ENCODE measurements at places on chromosomes 1 and 21.
A peak's percentile ranks its signal among the peaks of the same experiment; 100 is the strongest.

DNA sequence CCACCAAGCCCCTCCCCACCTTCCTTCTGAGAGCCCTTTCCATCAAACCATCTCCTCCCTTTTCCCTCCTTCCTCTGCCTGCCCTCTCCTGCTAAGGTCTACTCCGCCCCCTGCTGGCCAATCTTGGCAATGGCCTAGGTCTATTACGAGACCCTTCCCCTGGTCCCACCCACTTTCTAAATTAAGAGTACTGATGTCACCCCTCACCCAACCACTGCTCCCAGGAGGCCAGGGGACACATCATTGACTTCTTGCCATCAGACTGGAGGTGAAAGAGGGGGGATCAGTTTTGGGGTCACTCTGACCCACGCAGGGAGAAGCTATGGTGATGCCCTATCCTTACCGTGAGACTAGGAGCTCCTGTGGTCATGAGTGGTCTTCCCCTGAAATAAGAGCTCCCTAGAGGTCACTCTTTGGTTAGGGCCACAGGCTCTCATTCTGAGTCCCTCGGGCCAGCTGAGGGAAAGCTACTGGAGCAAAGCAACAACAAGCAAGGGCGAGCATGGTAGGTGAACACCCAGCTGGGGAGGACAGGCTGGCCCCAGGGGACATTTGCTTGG is 34.6 kb upstream of the S100A7 start:
- peaks cover 22% of the 10 kb centered on the region for H3K27me3 ChIP-seq
- H3K4me1 ChIP-seq = peaks cover 11% of the 10 kb centered on the region
- no peak overlapping the region for H3K4me3 ChIP-seq
- peak overlapping the region; percentile 39 for H3K27ac ChIP-seq
- H3K36me3 ChIP-seq = no peaks in the 10 kb centered on the region

DNA sequence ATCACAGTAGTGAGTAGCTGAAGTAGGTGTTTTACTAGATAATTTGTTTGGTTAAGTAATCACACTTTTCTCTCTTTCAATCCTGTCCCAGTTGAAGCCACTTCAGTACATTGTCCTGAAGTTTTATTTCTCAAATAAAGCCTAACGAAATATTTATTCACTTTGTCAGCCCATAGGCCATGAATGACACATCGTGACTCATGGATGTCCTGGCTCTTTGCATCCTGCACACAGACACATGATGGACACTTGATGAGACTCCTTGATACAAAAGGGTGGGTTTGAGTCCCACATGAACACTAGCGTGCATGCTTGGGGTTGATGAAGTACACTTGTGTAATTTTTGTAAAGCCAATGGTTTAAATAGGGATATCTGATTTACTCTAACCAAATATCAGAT is 22.7 kb upstream of the LAMC2 start:
- no peak overlapping the region for H3K4me3 ChIP-seq
- DNase-seq = no peak
- no peaks in the 10 kb centered on the region for H3K4me1 ChIP-seq
- H3K27ac ChIP-seq = no peak overlapping the region
- H3K27me3 ChIP-seq = peaks cover 5% of the 10 kb centered on the region

DNA sequence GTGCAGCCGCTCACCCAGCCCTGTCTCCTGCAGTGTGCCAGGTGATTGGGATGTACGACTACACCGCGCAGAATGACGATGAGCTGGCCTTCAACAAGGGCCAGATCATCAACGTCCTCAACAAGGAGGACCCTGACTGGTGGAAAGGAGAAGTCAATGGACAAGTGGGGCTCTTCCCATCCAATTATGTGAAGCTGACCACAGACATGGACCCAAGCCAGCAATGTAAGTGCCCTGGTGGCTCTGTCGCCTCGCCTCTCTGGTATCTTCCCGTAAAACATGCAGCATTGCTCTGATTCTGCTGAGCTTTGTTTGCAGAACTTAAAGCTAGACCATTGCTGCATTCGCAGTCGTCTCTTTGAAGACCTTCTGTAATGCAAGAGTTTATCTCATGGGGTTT is 79.2 kb downstream of the ATP5PO start:
- H3K4me1 ChIP-seq = no peaks in the 10 kb centered on the region
- H3K27ac ChIP-seq = no peak overlapping the region
- no peaks in the 10 kb centered on the region for H3K36me3 ChIP-seq
- no peak for DNase-seq
- no peak overlapping the region for H3K4me3 ChIP-seq

DNA sequence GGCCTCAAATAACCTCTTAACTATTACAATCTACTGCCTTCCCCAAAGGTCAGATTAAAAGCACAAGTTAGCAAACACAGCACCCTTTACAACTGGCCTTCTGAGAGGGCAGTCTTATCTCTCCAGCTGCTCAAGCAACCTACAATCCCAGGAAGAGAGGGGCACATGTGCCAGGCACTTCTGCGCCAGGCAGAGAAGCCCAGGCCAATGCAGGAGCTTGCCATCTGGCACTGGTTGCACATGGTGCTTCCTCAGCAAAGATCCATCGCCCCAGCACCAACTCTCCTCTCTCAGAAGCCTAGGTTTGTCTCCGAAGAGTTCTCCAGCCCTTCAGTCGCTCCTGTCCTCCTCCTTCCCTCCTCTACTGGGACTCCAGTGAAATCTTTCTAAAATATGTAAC is 2.5 kb downstream of the STK40 start:
- H3K36me3 ChIP-seq = peaks cover 40% of the 10 kb centered on the region
- peak overlapping the region; percentile 61 for H3K27ac ChIP-seq
- H3K27me3 ChIP-seq = no peaks in the 10 kb centered on the region
- H3K4me3 ChIP-seq = peak overlapping the region; percentile 91
- DNase-seq = no peak
- peaks cover 83% of the 10 kb centered on the region for H3K4me1 ChIP-seq

DNA sequence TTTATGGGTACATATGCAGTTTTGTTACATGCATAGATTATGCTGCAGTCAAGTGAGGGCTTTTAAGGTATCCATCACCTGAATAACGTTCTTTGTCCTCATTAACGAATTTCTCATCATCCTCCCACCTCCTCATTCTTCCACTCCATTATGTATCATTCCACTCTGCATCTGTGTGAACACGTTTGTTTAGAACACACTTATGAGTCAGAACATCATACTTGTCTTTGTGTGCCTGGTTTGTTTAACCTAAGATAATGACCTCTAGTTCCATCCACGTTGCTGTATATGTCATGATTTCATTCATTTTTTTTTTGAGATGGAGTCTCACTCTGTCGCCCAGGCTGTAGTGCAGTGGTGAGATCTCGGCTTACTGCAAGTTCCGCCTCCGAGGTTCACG is 6.7 kb upstream of the MPC2 start:
- H3K27ac ChIP-seq = no peak overlapping the region
- H3K4me3 ChIP-seq = no peak overlapping the region
- DNase-seq = no peak
- H3K4me1 ChIP-seq = peaks cover 21% of the 10 kb centered on the region

DNA sequence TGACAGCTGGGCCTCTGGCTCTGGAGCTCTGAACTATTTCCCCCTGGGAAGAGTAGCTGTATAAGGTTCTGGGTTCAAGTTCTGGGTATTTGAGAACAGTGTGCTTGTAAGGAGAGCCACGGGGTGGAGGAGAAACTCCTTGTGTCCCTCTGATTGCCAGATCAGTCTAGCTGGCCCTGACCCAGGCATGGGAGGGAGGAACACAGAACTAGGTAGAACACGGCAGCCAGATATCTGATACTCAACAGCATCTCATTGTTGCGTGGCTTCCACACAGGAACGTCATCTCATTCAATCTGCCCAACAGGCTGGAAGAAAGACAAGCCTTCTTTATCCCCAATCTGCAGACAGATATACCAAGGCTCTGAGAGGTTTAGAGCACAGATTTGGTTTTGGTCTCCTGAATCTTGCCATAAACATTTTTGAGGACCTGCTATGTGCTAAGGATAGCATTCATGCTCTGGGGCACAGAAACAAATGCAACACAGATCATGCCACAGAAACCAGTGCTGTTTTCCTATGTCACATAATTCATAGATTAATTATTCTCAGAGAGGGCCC is 83.8 kb downstream of the PLXNA2 start:
- no peak for DNase-seq
- H3K27me3 ChIP-seq = peaks cover 19% of the 10 kb centered on the region

DNA sequence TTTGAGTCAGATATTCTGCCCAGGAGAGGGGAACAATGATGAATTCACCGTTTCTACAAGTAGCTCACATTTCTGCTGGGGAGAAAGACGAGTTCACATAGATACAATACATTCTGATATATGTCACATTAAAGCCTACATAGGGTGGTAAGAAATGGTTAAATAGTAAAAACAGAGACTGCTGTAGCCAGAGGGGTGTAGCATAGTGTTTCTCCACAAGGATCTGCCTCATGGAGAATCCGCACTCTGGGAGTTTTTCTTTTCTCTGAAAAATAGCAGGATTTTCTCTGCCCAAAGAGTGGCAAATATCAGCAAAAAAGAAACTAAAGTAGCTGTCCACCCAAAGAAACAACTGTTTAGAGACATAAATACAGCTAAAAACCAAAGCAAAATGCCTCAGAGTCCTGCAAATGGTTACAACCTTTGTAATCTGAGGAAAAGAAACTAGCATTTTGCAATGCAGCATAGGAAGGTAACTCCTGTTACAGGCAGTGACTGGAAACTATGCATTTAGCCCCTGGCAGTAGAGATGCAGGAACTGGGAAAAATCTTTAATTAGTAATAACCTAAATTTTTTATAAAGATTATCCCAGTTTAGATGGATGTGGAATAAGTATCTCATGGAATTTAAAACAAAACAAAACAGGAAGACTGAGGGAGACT is 1126.7 kb upstream of the ADGRL2 start:
- H3K4me3 ChIP-seq = no peak overlapping the region
- H3K4me1 ChIP-seq = no peaks in the 10 kb centered on the region
- no peaks in the 10 kb centered on the region for H3K36me3 ChIP-seq

GRCh38 chr1:169680377-169681019 is 30.9 kb downstream of the SELL start:
- H3K4me1 ChIP-seq = peaks cover 65% of the 10 kb centered on the region
- peak overlapping the region; percentile 91 for H3K27ac ChIP-seq
- H3K4me3 ChIP-seq = peak overlapping the region; percentile 57

DNA sequence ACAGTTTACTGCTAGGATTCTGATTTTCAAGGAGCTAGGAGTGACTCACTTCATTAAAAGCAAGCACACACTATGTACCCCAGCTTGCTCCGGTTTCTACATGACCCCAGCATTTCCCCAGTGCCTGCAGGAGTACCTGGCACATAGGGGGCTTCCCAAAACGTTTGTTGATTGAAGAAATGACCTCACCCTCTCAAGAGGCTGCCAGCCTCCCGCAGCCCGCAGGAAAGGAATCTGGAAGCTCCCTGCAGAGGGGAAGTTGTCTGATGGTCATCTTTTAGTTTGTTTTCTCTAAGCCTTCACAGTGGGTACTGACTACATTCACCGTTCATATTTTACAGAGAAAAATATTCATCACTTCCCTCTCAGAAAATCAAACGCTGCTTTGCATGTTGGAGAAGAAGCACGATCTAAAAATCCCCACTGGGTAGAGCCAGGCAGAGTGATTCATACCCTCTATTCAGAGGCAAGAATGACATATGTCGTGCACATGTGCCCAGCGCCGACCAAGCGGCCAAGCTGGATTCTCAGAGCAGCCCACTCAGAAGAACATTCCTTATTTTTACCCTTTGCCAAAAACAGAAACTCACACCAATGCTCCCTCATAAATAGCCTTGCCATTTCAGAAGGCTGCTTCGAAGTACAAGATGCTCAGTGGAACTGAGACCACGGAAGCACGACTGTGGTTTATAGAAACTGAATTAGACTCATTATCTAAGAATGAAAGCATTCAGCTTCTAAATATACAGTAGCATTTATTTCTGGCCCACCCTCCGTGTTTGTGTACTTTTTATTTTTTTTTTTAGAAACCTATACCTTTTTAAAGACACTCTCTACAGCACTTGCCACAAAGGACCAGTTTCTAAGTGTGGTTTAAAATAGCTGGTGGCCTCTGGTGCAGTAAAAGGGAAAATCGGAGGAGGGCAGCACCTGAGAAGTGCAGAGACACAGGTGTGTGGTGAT is 143.2 kb downstream of the MIS18A start:
- H3K27me3 ChIP-seq = peaks cover 11% of the 10 kb centered on the region
- no peak overlapping the region for H3K4me3 ChIP-seq
- no peak for DNase-seq
- H3K36me3 ChIP-seq = no peaks in the 10 kb centered on the region
- H3K4me1 ChIP-seq = no peaks in the 10 kb centered on the region

DNA sequence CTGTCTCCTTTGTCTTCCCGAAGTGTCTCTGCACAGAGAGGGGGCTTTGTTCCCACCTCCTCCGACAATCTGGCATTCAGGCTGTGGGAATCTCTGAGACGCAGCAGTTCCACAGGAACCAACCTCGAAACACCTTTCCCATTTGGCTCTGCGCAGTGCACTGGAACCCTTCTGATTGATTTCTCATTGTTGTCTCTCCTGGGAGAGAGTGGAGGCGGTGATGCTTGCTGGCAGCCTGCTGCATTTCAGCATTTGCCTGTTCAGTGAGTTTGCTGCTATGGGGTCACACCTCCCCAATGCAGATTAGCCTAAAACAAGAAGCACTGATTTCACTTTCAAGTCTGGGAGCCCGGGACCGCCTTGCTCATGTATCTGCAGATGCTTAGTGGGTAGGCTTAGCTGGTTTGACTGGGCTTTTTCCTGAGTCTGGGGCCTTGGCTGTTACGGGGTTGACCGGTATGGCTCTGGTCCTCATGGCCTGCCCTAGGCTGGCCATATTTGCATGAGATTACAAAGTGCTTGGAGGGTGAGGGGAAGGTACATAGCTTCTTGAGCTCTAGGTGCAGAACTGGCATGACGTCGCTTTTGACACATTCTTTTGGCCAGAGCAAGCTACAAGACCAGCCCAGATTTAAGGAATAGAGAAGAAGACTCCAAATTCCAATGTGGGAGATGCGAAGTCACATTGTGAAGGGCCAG is 695.3 kb downstream of the PTPRU start:
- no peak overlapping the region for H3K4me3 ChIP-seq
- H3K4me1 ChIP-seq = no peaks in the 10 kb centered on the region
- H3K27me3 ChIP-seq = peaks cover 8% of the 10 kb centered on the region
- no peak overlapping the region for H3K27ac ChIP-seq
- H3K36me3 ChIP-seq = no peaks in the 10 kb centered on the region
- DNase-seq = no peak

GRCh38 chr1:112881742-112882127 is 74.3 kb downstream of the SLC16A1 start:
- no peaks in the 10 kb centered on the region for H3K4me1 ChIP-seq
- no peak overlapping the region for H3K4me3 ChIP-seq
- no peak overlapping the region for H3K27ac ChIP-seq

GRCh38 chr1:73617145-73617544 is 580.8 kb downstream of the LRRIQ3 start:
- H3K27ac ChIP-seq = no peak overlapping the region
- no peaks in the 10 kb centered on the region for H3K36me3 ChIP-seq
- no peaks in the 10 kb centered on the region for H3K4me1 ChIP-seq
